ENCODE measurements at places on chromosomes 7 and 10. TPM values are rescaled to one million over a fixed set of nuclear protein-coding genes. Genes with fewer than 3 reads are reported as not detected.

GRCh38 chr7:3134745-3135144, 91.1 kb upstream of the CARD11 start:
- no peak for DNase-seq

DNA sequence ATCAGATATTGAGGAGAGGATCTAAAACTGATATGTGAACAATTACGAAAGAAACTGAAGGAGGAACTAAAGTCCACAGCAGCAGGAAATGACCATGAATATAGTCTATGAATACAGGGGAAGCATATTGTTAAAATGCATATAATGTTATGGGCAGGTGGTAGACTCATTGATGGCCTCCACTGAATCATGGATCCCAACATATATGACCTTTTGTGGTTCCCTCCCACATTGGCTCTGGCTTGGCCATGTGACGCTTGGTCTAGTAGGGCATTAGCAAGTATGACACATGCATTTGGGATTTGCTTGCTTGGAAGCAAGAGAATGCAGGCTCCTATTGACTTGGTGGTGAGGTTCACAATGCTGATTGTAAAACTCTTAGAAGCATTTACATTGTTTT, 55.2 kb upstream of the RAB18 start:
- no peak for DNase-seq

DNA sequence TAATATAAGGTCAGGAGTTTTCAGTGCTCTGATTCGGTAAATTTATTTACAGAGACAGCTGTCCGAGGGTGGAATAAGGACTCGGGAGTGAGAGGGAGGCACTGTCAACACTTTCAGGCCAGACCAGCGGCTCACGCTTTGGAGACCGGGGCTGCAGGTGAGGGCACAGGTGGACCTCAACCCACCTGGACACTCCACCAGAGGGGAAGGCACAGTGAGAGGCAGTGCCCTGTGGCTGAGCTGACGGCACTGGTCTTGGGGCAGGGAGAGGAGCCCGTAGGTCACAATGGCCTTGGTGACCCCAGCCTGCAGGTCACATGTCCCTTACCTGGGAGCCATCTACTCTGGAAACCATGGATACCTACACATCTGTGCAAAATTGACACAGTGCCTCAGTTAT, 315.1 kb downstream of the ADARB2 start:
- DNase-seq = no peak

GRCh38 chr7:103875718-103876117, 113.7 kb downstream of the RELN start:
- no peak for DNase-seq

GRCh38 chr7:92435542-92435941, 11.7 kb upstream of the GATAD1 start:
- no peak for DNase-seq

GRCh38 chr10:100747456-100748230, 2.3 kb downstream of the PAX2 start:
- DNase-seq = no peak

GRCh38 chr10:13633689-13634088, 46.9 kb downstream of the PRPF18 start:
- peak; percentile 83 for DNase-seq

GRCh38 chr10:15146366-15146765, 22.1 kb downstream of the NMT2 start:
- DNase-seq = no peak

GRCh38 chr7:138773817-138774216, 24.0 kb upstream of the TMEM213 start:
- DNase-seq = no peak

DNA sequence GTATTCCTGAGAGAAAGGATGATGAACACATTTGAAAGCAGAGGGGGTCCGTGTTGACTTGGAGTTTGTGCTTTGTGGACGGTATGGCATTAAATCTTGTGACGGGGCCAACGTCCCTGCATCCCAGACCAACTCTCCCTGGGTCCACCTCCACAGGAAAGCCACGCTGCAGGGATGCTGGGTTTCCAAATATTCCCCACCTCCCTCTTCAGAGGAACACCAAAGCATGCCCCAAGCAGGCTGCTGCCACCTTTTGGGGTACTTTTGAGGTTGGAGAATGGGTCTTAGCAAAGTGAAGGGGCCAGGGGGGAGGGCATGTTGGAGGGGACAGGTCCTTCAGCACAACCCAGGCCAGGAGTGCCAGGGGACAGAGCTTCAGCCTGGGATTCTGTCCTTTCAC, 504.4 kb downstream of the TCERG1L start:
- no peak for DNase-seq

GRCh38 chr10:96420228-96421009, 61.6 kb upstream of the OPALIN start:
- DNase-seq = no peak

DNA sequence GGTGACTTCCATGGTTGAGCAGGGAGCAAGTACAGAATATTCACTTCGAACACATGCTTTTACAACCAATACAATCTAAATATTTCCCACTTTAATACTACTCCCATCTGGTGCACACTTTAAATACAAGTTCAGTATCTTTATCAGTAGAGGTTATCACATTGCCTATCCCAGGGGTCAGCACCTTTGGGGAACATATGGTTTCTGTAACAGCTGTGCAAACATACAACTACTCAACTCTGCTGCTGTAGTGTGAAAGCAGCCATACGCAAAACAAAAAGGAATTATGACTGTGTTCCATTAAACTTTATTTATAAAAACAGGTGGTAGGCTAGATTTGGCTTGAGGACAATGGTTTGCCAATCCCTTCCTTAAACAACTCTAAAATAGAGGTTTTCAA, 157.5 kb downstream of the XPNPEP1 start:
- no peak for DNase-seq

- no peak for DNase-seq
Measured at GRCh38 chr7:39666562-39666961, 43.2 kb downstream of the RALA start.

DNA sequence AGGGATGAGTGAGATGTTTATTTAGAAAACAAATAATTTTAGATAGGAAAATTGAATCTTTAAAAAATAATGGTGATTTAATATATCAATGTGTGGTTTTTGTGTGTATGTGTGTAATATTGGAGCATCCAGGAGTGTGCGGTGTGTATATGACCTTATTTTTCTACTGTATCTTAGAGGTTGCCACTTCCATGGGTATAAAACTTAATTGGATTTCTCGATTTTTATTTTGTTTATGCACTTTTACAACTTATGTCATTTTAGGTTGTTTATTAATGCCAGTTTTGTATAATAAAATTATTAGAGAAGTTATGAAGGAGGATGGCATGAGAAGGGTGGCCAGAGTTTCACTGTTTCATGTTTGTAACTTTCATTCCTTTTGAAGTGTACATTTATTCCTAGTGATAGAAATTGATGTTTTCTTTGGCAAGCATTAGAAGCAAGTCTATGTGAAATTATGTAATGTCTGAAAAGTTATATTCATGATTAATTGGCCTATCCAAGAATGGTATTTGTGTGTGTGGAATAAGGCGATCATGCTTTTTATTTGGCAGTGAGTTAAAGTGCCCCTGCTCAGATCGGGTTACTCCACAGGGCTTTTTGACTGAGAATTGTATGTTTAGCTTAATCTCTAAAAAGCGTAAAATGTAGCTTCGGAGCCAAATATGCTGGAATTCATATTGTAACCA, 110.3 kb downstream of the KAT6B start:
- no peak for DNase-seq

DNA sequence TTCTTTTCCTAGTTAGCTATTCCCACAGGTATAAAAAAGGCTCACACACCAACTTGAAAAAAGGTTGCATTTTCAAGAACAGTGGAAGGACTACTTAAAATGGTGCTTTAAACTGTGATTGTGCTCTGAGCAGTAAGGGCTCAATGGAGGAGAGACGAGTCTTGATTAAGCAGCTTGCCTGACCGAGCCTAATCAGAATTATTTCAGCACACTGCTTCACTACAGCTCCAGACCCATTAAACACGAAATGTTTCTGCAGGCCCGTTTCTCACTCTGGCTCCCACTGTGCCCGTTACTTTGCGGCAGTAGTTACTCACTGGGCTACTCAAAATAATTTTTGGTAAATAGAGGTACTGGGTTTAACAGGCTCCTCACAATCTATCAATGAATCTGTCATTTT, 126.0 kb downstream of the NRCAM start:
- DNase-seq = no peak

- DNase-seq = no peak
Measured at GRCh38 chr7:101395376-101395775, 32.7 kb downstream of the COL26A1 start.

DNA sequence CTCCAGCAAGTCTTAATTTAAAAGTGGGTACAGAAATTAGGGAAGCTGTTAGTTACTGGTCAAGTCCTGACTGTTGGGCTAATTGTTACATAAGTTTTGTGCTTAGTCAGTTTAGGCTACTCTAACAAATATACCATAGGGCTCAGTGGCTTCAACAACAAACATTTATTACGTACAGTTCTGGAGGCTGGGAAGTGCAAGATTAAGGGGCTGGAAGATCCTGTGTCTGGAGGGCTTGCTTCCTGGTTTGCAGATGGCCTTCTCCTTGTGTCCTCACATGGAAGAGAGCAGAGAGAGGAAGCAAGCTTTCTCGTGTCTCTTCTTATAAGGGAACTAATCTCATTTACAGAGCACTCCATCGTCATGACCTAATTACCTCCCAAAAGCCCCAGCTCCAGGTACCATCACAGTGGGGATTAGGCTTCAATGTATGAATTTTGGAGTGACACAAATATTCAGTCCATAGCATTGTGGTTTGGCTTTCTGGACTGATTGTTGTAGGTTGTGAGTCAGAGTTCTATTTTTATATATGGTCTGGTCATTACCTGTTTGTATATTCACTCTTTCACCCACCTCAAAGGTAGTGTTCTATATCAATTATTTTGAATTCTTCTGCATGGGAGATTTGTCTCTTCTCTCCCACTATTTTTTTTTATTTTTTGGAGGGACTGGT, 17.1 kb downstream of the ST7 start:
- no peak for DNase-seq

GRCh38 chr10:93580828-93581227, 14.4 kb downstream of the FFAR4 start:
- no peak for DNase-seq

DNA sequence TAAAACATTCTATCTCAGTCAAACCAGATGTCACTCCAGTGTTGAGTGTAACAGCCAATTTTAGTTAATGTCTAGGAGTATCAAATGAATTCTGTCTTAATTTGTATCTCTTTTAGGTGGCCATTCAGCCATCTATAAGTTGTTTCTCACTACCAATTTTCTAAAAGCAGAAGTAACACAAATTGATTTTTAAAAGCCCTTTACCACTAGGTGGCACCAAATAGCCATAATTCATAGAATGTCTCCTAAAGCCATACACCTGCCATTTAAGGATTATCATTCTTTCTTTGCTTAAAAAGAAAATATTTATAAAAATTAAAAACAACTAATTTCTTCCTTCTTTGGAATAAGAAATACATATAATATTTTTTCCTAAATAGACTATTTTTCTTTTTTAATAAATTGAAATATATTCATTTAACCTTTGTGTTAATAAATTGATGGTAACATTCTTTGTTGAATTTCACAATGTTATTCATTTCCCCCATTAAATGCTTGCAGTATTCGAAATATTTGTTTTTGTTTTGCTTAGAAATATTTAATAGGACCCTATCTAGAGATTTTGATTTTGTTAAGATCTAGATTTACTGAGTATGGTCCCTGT, 107.8 kb upstream of the PPP1R3A start:
- no peak for DNase-seq

DNA sequence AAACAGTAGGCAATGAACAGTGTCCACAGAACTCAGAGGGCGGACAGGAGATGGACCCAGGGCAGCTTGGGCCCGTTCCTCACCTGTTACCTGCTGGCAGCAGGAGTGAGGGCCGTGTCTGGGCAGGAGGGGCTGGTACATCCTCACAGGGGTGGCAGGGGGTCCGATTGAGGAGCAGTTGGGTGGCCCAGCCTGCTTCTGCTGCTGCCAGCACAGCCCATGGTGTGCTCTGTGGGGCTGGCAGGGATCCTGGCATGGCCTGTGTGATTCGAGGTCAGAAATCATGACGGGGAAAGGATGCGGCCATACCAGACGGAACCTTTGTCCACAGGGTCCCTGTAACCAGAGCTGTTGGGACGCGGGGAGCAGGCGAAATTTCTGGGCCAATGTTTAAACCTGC, 49.6 kb downstream of the INPP5A start:
- DNase-seq = no peak

- no peak for DNase-seq
Measured at GRCh38 chr7:155851892-155852291, 39.6 kb upstream of the SHH start.

GRCh38 chr10:116690356-116691322, 51.7 kb downstream of the HSPA12A start:
- DNase-seq = peak; percentile 54

DNA sequence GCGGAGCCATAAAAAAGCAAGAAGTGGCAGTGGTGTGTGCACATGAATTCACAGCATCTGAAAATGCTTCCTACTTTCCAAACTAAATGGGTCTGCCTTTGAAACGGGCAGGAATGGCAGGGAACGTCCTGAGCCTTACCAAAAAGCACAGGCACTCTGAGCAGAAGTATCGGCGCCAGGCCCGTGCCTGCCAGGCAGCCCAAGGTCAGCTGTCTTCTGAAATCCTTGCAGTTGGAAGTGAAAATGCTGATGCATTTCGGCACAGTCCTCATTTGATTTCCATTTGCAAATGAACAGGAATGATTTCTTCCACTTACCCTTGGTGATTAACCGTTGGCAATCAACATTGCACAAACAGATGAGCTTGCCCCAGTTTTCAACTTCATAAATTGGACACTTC, 47.6 kb upstream of the MNX1 start:
- no peak for DNase-seq

GRCh38 chr10:49314806-49315205, 15.8 kb downstream of the C10orf71 start:
- DNase-seq = no peak

DNA sequence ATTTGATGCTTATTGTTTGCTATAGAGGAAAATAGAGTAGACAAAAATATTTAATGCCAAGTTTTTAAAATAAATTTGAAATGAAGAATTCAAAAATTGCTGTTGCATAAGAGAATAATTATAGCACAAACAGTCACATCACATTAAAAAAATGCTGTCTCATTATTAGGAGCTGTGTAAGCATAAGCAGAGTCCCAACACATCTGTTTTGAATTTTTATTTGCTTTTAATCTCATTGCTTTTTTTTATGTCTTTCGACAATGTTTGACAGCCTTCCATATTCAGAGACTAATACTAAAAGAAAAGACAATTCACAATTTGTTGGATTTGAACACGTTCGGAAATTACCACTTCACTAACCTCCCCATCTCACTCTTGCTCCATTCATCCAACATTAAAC, 143.5 kb downstream of the TFPI2 start:
- no peak for DNase-seq

C10orf53 gene
- total RNA-seq = not detected

FGL2 gene
- total RNA-seq = 10.3 TPM

FAM170B gene
- not detected for total RNA-seq

SPDYE2 gene
- total RNA-seq = not detected

HMX2 gene
- total RNA-seq = not detected

GPR26 gene
- not detected for total RNA-seq

SPDYE16 gene
- not detected for total RNA-seq

FAM131B gene
- 0.54 TPM for total RNA-seq

ADARB2 gene
- 0.25 TPM for total RNA-seq

GDF10 gene
- 0.25 TPM for total RNA-seq

FAM149B1 gene
- total RNA-seq = 9.9 TPM

PDE6C gene
- total RNA-seq = not detected

ZNF727 gene
- total RNA-seq = 5.1 TPM

AMPH gene
- 5.3 TPM for total RNA-seq

CFTR gene
- 0.25 TPM for total RNA-seq
